BJ (cell line): ENCODE measurements at places on chromosomes 1 and 21. TPM values are rescaled to one million over a fixed set of nuclear protein-coding genes. Genes with fewer than 3 reads are reported as not detected.

- DNase-seq, result no peak
Measured at GRCh38 chr21:35927262-35927661, 133.1 kb downstream of the SETD4 start.

DNA sequence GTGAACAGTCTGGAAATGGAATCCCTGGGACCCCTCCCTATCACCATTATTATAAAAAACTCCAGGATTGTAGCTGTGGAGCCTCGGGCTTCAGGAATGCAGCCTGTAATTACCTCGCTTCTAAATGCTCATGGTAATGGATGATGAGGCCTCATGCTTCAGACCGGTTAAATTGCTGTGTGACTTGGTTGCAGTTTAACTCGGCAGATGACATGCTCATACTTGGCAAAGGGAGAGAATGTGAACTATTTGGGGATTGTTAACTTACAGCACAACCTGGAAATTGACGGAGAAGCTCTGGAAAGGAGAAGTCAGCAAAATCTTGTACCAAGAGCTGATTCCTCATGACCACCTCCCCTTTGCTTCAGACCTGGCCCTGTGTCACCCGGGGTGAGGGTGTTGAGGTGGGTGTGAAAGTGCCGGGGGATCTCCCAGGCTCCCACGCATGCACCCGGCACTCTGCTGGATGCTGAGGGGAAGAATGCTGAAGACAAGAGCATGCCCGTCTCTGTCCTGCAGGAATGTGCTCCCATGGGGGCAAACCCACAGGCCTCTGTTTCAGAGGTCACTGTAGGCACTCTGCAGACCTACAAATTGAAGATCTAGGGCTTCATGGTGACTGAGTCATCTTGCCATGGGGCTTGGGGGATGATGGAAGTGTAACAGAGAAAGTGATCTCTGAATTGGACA is 364.8 kb downstream of the RPS6KC1 start:
- no peak for DNase-seq

GRCh38 chr1:180577361-180577760 is 18.6 kb downstream of the OVAAL start:
- DNase-seq, result no peak

GRCh38 chr21:17650292-17650691 is 37.6 kb upstream of the BTG3 start:
- DNase-seq, result no peak

DNA sequence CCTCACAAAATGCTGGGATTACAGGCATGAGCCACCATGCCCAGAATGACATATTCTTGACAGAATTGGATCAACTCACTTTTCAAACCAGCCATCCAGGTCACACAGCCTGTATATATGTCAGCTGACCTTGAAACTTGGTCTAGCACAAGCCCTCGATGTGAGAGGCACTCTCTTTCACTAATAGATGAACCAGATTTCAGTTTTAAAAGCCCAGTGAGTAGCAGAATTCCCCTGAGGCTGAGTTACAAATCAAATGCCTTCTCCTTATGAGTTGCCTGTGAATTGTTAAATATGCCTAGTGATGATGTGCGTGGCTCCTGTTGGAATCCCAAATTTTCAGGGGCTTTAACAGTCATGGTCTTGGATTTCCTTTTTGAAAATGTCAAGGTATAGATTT is 88.7 kb downstream of the CD247 start:
- no peak for DNase-seq

DNA sequence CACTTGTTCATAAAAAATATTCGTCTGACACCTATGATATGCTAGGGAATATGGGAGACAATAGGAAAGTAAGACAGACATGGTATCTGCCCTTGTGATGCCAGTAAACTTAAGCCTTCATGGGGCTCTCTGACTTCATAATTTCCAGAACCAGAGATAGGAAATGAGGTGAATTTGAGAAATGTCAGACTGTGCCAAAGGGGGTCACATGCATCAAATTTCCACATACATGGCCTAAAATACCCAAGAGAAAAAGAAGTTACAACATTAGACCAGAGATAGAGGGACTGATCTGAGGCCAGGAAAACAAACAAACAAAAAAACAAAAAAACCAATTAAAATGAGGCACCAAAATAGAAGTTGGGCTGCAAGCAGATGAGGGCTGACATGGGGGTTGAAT is 75.7 kb downstream of the DISC1 start:
- no peak for DNase-seq

The NKAIN1 gene
- 0.07 and 0.17 TPM in 2 replicates for polyA plus RNA-seq

The RAB3B gene
- 27.4 and 44.0 TPM in 2 replicates for polyA plus RNA-seq

The PFKFB2 gene
- 1.5 and 1.9 TPM in 2 replicates for polyA plus RNA-seq

The NECTIN4 gene
- polyA plus RNA-seq, result 0.05 TPM in 1 of 2 replicates, not detected in the other

The PRDX6 gene
- polyA plus RNA-seq, result 885 and 1,282 TPM in 2 replicates

The SLC37A1 gene
- polyA plus RNA-seq, result 0.49 and 0.88 TPM in 2 replicates

The CADM3 gene
- 0.07 TPM in 1 of 2 replicates, not detected in the other for polyA plus RNA-seq
